ENCODE measurements at places on chromosomes 5 and 9.

GRCh38 chr5:5419291-5420210 is 2.9 kb upstream of the ICE1 start:
- DNase-seq: no peak

GRCh38 chr5:173210877-173211276 is 24.1 kb downstream of the NKX2-5 start:
- DNase-seq: no peak

GRCh38 chr5:7503564-7503963 is 107.6 kb downstream of the ADCY2 start:
- DNase-seq: no peak

DNA sequence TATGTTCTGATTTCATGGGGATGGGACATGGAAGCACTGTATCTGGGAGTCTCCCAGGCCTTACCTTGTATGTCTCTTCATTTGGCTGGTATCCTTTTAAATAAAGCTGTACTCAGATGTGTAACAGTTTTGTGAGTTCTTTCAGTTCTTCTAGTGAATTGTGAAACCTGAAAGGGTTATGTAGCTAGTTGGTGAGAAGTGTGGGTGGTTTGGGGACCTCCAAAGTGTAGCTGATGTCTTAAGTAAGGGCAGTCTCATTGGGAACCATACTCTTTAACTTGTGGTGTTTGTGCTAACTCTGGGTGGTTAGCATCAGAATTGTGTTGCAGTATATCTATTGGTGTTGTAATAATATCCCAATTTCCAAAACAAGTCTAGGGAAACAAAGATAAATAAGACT is 166.9 kb upstream of the CCNH start:
- DNase-seq: no peak

DNA sequence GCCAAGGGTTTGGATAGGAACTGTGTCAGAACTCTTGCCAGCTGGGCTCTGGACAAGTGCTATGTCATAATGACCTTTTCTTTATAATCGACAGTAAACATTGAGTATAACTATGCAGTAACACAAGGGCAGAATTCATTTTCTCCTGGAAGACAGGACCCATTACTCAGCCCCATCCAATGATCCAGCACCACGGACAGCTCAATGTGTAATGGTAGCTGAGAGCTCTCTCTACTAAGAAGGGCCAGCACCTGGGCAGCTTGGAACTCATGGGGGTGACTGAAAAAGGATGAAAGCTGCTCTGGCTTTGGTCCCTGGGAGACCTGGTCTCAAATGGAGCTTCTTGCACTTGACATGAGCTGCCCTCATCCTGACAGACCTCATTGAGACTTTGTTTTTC is 347.8 kb downstream of the TRIM32 start:
- no peak for DNase-seq

- DNase-seq: no peak
Measured at GRCh38 chr9:132211570-132211969, 49.7 kb downstream of the NTNG2 start.

DNA sequence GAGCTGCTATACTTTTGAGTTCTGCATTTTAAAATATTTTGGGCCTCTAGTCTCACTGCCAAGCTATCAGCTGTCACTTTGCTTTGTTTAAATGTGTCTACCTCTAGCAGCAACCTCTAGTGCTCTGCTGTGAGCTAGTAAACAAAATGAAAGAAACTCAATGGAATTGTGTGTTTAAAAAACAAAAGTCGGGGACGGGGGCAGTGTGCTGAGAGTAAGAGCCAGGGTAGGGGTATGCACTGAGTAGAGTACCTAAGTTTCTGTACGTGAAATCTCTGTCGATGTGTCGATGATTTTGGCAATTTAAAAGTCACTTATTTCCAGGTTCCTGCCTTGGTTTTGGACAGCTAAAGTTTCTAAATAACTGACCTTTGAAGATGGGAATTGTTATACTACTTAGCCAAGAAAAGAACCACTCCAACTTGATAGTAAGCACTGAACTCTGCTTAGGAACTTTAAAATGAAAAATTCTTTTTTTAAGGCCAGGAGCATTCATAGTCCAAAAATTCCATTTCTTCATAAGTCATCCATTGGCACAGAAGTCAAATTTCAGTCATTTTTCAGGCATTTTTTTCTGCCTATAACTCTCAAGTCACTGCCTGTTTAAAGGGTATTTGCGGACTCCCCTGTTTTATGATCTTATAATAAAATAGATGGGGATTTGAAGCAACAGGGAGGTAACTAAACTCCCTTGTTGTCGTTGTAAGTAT is 111.5 kb downstream of the SAXO1 start:
- no peak for DNase-seq

- DNase-seq: no peak
Measured at GRCh38 chr5:139655727-139656271, 7.7 kb downstream of the CXXC5 start.

DNA sequence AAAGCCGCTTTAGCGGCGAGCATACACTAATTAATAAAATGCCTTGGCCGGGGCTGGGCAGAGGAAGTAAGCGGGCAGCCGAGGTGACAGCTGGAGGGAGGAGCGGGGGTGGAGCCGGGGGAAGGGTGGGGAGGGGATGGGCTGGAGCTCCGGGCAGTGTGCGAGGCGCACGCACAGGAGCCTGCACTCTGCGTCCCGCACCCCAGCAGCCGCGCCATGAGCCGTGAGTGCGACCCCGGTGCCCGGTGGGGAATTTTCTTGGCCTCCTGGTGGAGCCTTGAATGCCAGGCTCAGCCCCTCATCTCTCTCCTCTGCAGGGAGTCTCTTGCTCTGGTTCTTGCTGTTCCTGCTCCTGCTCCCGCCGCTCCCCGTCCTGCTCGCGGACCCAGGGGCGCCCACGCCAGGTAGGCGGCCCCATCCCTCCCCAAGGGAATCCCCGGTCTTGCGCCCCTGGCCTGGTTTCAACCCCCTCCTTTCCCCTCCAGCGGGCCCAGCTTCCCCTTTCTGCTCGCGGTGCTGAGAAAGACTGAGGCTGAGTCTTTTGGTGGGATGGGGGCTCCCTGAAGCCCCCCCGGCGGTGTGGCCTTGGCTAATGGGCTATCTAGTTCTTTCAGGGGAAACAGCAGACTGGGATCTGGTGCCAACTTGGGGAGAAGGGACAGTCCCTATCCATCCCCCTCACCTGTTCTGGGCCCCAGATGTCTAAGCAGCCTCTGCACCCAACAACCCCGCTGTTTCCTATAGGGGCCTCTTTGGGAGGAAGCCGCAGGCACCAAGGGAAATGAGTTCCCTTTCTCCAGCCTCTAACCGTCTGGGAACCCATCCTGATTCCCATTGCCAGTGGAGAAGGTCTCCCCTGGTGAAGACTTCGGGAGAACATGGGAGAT is at the start of gene PTGS1:
TSS of gene PTGS1 (plus strand) at position 156 of the 887 bp plus-strand sequence. CDS start at position 217, 61 bp downstream.
- DNase-seq: no peak

DNA sequence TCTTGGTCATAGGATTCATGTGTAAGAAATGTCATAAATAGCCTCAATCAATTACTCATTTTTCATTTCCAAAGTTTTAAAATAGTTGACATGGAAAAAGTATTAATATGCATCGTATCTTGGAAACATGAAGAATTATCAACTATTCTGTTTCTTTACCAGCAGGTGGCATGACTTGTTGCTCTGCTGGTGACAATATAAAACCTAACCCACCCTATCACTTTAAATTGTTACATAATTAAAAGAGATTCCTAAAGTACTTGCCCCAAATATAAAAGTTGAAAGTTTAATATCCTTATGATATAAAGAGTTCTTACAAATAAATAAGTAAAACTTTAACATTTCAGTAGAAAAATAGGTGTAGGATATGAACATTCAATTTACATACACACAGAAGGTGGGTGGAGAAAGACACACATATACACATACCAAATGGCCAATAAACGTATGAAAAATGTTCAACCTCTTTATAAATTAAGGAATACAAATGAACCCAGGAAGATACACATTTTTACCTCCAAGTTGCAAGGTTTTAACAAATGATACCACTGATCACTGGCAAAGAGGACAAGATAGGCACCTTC is 30.6 kb downstream of the MAP1B start:
- no peak for DNase-seq

GRCh38 chr9:35996358-35996970 is 38.5 kb upstream of the OR2S2 start:
- DNase-seq: no peak

DNA sequence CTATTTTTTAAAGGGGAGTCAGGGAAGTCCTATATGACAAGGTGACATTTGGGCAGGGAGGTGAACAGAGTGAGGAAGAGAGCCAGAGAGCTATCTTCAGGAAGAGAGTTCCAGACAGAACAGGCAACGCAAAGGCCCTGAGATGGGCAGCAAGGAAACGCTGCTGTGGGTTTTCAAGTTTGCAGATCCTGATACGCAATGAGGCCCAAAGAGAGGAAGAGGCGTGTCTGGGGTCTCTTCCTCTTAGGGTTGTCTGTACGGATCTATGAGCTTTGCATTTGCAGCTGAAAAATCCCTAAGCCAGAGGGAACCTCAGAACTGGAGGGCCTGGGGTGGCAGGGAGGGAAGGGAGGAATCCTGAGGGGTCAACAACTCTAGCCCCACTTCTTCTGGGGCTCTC is 13.6 kb downstream of the FAT2 start:
- no peak for DNase-seq

DNA sequence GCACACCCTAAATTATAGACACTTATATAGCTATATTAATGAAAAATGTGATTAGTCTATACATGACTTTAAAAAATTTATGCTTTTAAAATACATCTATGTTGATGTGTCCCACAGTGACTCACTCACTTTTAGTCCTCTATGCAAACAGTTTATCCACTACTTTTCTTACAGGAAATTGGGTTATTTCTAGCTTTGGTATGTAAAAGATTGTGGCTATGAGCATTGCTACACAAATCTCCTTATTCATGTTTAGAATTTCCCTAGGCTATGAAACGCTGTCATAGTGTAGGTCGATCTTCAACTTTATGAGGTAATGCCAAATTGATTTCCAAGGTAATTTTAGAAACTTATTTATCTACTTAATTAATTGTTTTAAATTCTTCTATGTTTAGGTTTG is 687.4 kb downstream of the PRR16 start:
- DNase-seq: no peak

- no peak for DNase-seq
Measured at GRCh38 chr9:89449261-89449671, 48.6 kb downstream of the SEMA4D start.

- DNase-seq: no peak
Measured at GRCh38 chr5:62465985-62466925, 53.7 kb downstream of the IPO11 start.

- DNase-seq: no peak
Measured at GRCh38 chr9:96187151-96187555, 114.8 kb downstream of the HSD17B3 start.

- DNase-seq: no peak
Measured at GRCh38 chr9:31355159-31355882, 1029.1 kb upstream of the ACO1 start.

- DNase-seq: no peak
Measured at GRCh38 chr5:2997179-2997578, 245.7 kb upstream of the IRX2 start.

GRCh38 chr9:98639133-98639532 is 69.6 kb downstream of the GABBR2 start:
- no peak for DNase-seq

GRCh38 chr9:77763566-77763965 is 115.4 kb upstream of the GNA14 start:
- no peak for DNase-seq

DNA sequence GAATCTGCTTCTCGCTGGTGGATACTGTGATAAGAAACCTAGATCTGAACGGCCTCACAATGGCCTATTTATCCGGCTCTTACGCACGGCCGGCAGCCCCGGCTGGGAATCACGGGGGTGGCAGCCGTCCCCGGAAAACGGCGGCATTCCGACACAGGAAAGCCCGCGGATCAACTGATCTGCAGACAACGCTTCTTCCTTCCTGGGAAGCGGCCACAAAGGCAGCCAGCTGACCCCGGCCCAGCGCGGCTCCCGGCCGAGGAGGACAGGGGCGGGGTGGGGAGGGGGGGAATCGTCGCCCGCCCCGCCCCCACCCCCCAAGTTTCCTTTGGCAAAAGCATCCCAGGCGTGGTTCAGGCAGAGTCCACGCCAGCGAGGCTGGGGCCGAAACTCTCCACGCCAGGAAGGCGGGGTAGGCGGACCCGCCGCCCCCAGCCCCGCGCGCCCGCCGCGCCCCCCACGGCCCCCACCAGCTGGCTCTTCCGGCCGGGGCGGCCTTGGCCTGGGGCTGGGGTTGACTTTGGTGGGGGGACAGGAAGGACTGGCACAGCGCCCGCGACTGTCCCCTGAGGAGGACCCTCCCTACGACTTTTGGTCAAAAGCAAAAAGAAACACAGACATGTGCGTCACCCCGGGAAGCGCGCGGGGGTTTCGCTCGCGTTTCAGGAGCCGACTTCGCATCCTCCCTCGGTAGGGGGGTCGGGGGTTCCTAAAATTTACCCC is 247.7 kb upstream of the ANKRD55 start:
- DNase-seq: no peak

DNA sequence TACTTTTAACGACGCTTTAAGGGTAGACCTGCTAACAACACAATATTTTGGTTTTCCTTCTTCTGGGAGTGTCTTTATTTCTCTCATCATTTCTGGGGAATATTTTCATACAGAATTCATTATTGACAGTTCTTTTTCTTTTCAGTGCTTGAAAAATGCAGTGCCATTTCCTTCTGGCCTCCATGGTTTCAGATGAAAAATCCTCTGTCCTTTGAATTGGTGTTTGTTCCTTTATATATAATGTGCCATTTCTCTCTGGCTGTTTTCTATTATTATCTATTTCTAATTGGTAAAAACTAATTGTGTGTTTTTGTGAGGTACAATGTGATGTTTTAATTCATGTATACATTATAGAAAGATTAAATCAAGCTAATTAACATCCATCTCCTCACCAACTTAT is 194.3 kb upstream of the S1PR3 start:
- DNase-seq: no peak

GRCh38 chr9:136357202-136357725 is 6.3 kb downstream of the DNLZ start:
- DNase-seq: no peak

DNA sequence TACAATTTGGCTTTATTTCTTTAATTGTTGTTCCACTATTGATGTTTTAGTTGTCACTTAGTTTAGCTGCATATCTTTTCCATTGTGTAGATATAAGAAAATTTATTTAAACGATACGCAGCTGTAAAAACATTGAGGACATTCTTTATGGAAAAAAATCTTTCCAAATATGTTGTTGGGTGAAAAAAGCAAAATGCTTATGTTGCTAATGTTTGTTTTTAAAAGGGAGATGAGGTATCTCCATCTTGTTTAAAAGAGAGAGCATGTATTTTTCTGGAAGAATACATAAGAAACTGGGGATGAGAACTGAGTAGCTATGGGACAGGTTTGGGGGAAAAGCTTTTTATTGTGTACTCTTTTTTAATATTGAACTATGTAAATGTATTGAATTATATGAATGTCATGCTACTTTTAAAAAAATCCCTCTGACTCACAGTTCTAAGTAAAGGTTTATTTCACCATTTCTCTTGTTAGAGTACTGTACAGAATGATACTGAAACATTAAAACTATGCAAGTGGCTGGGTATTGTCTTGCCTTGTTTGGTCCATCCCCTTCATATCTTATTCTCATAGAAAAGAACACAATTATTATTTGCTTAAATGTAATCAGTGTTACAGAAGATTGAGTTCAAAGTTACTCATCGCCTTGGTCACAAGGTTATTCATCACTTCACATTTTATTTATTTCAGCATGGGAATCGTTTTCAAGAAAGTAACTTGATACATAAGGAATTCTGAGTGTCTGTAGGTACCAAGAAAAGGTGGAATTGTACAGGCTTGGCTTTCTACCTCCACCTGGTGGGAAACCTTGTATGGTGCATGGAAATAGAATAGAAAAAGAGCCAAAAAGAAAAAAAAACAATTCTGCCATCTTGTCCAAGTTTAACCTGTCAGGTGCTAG is 85.8 kb downstream of the RIC1 start:
- DNase-seq: no peak

GRCh38 chr5:102080288-102080687 is 215.8 kb downstream of the SLCO4C1 start:
- DNase-seq: no peak

- DNase-seq: no peak
Measured at GRCh38 chr5:149043641-149044040, 19.2 kb downstream of the SH3TC2 start.
